Muscle of back (tissue), 13 donors: ENCODE measurements at places on chromosomes 16 and 17.
A peak's percentile ranks its signal among the peaks of the same experiment; 100 is the strongest.

- no peak for DNase-seq
Observed at GRCh38 chr17:47877368-47878034, 18.5 kb upstream of the SP2 start.

DNA sequence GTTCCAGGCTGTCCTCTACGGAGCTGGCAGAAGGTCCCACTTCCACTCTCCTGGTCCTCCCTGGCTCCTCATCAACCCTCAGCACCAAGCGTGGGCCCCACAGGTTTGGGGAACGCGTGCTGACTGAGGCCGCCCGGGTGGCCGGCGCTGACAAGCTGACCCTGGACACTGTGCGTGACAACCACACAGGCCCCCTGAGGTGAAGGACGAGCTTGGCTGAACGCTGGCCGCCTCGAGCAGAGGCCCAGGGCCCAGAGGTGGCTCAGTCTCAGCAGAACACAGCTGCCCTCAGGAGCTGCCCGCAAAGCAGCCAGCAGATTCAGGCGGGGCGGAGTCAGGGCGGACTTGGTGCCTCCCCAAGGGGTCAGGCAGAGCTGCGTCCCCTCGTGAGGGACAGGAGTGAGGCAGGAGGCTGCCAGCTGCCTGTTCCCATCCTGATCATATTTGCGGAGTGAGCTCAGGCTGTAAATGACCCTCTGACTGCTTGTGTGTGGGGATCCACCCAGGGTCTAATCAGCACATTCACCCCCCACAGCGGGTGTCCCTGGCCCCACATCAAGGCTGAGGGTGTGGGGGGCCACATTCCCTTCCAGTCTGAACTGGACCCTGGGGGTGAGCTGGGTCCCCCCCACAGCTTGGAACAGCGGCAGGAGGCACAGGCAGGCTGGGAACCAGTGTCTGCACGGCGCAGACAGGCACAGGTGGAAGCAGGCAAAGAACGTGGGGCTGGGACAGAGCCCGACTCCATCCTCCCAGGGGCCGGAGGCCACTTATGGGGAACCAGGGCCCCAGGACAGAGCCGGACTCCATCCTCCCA, 105.1 kb upstream of the METRNL start:
- DNase-seq = no peak

DNA sequence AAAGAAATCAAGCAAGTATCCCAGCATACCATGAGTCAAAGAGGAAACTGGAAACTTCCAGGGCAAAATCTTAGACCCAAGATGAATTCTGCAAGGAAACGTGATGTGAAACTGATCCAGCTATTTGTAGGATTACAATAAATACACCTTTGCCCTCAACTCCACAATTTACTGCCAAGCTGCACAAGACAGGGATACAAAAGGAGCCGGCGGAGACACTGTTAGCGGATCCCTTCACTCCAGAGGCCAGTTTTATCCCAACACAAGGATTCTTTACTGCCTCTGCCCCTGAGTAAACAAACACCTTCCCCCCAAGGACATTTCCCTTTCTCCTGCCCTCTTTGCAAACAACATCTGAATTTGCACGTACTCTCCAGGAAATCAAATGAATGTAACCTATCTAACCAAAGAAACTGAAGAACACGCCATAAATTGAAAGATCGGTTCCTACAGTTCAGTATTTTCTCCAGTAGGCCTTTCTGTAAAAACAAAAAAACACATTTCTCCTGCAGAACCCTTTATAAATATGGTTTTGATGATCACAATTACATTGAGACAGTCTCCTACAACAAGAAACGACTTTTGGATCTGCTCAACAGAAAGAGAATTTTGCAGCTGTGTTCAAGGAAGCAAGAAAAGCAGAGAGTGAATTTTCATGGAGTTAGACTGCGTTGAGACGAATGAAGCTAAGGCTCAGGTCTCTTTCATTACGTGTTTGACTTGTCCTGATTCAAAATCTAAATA, 1.4 kb upstream of the CBX2 start:
- no peak for DNase-seq

DNA sequence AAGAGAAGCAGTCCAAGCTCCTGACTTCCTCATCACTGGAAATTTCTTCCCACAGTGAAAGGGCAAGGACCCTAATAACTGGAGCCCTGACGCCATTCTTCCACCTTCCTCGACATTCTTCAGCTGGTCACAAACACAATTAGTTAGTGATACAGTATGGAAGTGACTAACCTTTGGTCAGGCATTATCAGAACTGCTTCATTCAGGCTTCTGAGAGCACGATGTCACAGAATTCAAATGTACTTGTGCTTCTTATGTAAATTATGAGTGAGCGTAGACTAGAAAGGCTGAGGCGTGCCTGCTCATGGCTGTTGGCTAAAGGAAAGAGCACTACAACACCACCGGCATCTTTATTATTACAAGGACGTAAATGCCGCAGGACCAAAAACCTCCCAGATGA, 302.9 kb upstream of the AXIN2 start:
- no peak for DNase-seq

GRCh38 chr17:42087042-42087701, 11.1 kb downstream of the ZNF385C start:
- no peak for DNase-seq

DNA sequence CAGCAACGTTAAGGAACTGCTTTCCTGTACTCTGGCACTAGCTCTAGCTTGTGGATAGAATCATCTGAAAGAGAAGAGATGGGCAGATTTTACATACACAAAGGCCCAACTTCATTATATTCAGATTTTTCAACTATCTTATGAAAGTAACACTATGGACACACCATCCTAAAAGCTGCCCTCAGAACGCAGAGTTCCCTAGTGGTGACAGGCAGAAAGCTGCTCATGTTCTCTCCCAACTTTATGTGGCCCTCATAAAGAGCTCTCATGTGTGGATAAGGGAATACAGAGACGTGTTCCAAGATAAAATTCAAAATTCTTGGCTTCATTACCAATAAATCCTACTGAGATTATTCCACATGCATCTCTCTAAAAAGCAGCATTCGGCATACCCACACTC, 1.5 kb downstream of the CFAP20 start:
- DNase-seq = no peak

- DNase-seq = no peak
Observed at GRCh38 chr17:67470163-67470562, 93.1 kb downstream of the PITPNC1 start.

GRCh38 chr17:7818746-7819645, 15.0 kb upstream of the KDM6B start:
- no peak for DNase-seq

DNA sequence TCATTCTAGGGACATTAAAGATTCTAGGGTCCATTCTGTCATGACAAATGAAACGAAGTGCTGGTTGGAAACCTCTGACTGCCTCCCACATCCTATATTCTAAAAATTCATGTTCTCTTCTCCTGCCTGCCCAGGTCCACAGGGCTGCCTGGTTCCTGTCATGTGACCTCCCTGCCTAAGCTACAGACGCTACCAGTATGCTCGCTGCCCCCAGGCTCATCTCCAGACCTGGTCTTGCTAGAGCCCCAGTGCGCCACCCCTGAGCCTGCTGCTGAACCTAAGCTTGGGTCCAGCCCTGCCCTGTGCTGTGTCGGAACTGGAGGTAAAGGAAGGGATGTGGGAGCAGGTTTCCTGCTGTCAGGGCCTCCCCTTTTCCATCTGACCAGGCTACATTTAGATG, 231.6 kb upstream of the CDH5 start:
- no peak for DNase-seq

- DNase-seq = no peak
Observed at GRCh38 chr17:511001-511698, 158.5 kb upstream of the RPH3AL start.

- no peak for DNase-seq
Observed at GRCh38 chr17:55655777-55656176, 66.9 kb downstream of the TMEM100 start.

DNA sequence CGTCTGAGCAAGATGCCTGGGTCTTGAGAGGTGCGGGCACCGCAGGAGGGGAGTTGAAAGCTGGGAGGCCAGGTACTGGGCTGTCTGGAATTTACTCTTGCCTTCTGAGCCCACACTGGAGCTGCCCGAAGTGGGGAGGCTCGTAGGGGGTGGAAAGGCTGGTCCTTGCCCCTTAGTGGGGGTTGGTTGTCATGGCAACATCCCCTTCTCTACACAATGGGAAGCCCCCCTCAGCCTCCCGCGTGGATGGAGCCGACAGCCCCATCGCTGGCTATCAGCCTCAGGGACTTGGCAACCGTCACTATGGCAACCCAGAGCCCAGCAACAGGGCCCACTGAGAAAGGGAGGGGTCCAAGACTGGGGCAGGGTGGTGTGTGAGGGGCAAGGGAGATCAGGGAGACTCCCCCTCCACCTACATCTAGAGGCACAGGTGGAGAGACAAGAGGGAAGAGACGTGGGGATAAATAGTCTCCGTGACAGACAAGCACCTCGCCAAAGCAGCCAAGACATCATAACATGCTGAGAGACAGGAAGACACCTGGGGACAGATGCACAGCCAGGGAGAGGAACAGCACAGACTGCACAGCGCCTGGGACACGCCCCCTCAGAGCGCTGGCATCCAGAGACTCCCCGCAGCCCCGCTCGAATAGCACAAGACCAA, 5.3 kb upstream of the DNAH2 start:
- DNase-seq = no peak

GRCh38 chr16:75919664-75920063, 193.4 kb upstream of the CPHXL start:
- DNase-seq = peak; percentile 8

- DNase-seq = no peak
Observed at GRCh38 chr16:48110982-48111381, 44.8 kb downstream of the ABCC12 start.

- peak; percentile 52 for DNase-seq
Observed at GRCh38 chr16:84585886-84586285, 32.0 kb downstream of the COTL1 start.

GRCh38 chr16:31375231-31375630, 17.9 kb upstream of the ITGAD start:
- no peak for DNase-seq

- no peak for DNase-seq
Observed at GRCh38 chr16:89913408-89914387, 5.0 kb upstream of the MC1R start.

DNA sequence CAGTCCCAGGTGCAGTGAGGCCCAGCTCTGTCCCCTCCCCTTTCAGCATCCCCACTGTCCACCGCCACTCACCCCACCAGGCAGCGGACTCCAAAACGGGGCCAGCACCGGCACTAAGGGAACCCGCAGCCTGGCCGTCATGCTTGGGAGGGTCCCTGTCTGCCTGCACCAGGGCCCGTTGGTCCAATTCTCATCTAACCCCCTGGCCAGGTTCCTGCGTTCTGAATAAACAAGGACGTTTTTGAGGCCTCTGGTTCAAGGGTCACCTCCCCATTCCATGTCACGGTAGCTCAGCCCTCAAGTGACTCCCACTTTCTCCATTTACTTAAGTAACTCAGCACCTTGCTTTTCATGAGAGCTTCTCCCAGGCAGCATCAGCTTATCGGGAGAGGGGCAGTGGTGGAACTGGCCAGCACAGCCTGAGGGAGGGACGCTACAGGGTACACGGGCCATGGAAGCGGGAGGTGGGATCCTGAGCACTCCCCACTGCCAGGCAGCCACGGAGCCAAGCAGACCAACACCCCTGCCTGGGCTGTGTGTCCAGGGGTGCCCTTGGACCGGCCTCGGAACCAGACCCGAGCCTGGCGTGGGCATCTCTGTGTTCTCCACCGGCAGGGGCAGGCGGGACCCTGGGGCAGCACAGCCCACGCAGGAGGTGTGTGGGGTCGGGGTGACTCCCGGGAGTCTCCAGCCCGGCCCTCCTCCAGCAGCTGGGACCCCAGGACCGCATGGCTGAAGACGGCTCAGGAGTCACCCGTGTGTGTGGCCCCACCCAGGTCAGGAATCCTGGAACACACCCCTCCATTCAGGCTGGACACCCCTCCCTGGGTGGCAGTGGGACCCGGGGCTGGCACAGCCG, 74.9 kb upstream of the GNG13 start:
- DNase-seq = no peak

DNA sequence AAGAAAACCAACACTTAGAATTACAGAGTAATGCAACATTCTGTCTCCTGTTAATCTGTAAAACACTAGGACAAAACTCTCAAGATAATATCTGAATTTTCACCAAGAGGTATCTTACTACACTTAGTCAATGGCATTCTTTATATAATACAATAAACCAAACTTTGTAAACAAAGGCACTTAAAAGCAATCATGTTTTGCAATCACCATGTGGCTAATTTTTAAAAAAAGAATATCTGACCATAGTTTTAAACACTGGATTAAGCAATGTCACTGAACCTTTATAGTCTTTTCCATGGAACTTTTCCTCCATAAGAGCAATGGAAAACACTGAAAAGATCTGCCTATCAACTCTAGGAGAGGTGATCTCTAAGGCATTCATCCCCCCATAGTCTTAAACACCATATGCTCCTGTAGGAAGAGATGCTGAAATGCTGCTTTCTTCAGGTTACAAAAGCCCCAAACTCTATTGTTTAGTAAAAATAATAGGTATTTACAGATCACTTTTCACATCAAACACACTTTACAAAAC, 144.2 kb upstream of the CORO6 start:
- DNase-seq = no peak

DNA sequence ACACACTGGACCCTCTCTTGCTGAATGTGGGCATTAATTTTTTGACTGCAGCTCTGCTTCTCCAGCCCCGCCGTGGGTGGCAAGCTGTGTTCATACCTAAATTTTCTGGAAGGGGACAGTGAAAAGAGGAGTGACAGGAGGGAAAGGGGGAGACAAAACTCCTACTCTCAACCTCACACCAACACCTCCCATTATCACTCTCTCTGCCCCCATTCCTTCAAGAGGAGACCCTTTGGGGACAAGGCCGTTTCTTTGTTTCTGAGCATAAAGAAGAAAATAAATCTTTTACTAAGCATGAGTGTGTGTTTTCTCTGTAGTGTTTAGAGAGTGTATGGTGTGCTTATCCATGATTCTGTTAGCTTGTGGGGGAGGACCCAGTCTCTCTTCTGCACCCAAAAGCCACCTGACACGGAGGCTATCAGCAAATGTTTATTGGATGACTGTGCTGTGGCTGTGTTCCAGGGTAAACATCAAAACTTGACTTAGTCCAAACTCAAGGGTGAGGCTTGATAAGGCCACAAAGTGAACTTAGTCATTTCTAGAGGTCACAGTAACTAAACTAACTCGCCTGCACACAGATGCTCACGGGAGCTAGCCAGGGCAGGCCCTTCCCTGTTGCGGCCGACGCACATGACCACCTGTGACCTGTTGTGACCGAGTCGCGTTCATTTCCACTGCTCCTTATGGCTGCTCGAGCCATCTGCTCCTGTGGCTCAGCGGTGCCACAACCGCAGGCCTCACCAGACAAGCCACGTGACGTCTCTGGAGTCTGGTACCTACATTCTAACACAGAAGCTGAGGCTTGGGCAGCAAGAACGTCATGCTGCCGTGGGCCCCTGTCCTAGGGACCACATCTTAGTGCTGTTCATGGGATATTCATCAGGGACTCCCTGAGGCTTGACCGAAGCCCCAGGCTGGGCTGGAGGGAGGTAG, 9.8 kb upstream of the MED11 start:
- DNase-seq = no peak
